ENCODE measurements at places on chromosomes 5 and 9. TPM values are rescaled to one million over a fixed set of nuclear protein-coding genes. Genes with fewer than 3 reads are reported as not detected.
A peak's percentile ranks its signal among the peaks of the same experiment; 100 is the strongest.

GRCh38 chr5:149220750-149221149, 50.9 kb upstream of the AFAP1L1 start:
- no peak overlapping the region for H3K4me3 ChIP-seq
- H3K4me1 ChIP-seq: peaks cover 19% of the 10 kb centered on the region
- H3K36me3 ChIP-seq: no peaks in the 10 kb centered on the region
- no peak overlapping the region for H3K27ac ChIP-seq
- no peaks in the 10 kb centered on the region for H3K27me3 ChIP-seq
- DNase-seq: no peak

- peak overlapping the region; percentile 75 for H3K27ac ChIP-seq
- no peak for DNase-seq
- H3K27me3 ChIP-seq: no peaks in the 10 kb centered on the region
Observed at GRCh38 chr5:61626639-61627282, 294.7 kb downstream of the ZSWIM6 start.

The CDC20B gene
- not detected for total RNA-seq

DNA sequence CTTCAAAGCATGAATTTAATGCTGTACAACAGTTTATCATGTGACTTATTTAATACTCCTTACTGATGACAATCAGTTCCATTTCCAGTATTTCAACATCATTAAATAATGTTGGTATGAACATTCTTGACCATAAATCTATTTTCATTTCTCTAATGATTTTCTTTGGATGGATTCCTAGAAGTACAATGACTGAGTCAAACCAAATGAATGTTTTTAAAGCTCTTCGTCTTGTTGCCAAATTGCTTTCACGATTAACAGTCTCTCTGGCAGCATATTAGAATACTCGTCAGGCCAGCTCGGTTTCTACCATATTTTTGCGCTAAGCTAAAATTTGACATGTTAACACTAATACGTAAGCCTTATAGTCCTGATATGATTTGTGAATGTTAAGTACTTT, 197.0 kb downstream of the TRPM3 start:
- no peak overlapping the region for H3K27ac ChIP-seq
- H3K4me1 ChIP-seq: peaks cover 7% of the 10 kb centered on the region

DNA sequence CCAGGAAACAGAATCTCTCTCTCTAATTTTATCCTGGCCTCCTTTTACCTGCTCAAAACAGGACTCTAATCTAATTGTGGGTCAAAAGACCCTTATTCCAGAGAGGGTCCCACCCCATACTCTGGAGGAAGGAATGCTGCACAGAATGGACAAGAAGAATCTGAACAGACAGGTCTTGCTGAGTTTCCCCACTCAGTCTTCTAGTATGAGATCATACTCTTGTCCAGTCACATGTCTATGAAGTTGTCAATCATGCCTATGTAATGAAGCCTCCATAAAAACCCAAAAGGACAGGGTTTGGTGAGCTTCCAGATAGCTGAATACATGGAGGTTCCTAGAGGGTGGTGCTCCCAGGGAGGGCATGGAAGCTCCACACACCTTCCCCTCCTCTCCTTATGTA, 123.9 kb upstream of the FER start:
- no peak overlapping the region for H3K4me3 ChIP-seq
- H3K36me3 ChIP-seq: no peaks in the 10 kb centered on the region
- no peaks in the 10 kb centered on the region for H3K27me3 ChIP-seq

The SCGB3A2 gene
- total RNA-seq: not detected

- DNase-seq: no peak
- H3K4me3 ChIP-seq: no peak overlapping the region
- H3K27me3 ChIP-seq: no peaks in the 10 kb centered on the region
Observed at GRCh38 chr5:125064621-125065438, 318.4 kb upstream of the ZNF608 start.
